Stimulated activated CD8-positive, alpha-beta memory T cell treated with anti-CD3 and anti-CD28 coated beads, Interleukin-15, amount 100 ng/mL, for 24 hours (primary cell): ENCODE measurements at places on chromosomes 2 and 18.

- no peak for DNase-seq
Measured at GRCh38 chr2:232435805-232436204, 20.1 kb upstream of the ALPI start.

- DNase-seq = no peak
Measured at GRCh38 chr2:217959723-217960122, 43.1 kb downstream of the TNS1 start.

- DNase-seq = no peak
Measured at GRCh38 chr18:79485788-79486355, 90.1 kb downstream of the NFATC1 start.

DNA sequence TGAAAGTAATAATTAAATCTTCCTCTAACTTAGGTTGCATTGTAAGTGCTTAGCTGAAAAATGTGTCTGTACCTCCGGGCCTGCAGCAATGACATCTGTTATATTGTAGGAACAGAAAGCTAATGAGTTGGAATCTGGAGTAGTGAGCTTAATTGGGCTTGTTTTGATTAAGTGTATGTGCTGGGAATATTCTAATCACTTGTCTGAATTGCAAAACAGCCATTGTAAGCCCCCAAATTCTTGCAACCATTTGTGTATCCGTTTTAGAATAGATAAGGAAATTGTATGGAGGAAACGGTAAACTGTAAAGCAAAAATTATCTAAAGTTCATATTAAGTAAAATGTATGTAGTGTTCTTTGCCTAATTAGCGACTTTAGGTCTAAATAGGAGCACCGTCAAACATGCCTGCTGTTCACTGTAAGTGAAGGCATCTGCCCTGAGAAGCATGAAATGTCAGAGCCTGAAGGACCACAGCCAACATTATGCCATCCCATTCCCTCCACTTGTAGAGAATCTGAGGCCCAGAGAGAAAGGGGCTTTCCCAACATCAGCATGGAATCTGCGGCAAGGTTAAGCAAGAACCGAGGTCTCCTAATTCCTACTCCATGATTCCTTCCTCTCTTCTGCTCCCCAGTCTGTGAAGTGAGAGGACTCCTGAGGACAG, 466.4 kb downstream of the TDRD15 start:
- DNase-seq = no peak

DNA sequence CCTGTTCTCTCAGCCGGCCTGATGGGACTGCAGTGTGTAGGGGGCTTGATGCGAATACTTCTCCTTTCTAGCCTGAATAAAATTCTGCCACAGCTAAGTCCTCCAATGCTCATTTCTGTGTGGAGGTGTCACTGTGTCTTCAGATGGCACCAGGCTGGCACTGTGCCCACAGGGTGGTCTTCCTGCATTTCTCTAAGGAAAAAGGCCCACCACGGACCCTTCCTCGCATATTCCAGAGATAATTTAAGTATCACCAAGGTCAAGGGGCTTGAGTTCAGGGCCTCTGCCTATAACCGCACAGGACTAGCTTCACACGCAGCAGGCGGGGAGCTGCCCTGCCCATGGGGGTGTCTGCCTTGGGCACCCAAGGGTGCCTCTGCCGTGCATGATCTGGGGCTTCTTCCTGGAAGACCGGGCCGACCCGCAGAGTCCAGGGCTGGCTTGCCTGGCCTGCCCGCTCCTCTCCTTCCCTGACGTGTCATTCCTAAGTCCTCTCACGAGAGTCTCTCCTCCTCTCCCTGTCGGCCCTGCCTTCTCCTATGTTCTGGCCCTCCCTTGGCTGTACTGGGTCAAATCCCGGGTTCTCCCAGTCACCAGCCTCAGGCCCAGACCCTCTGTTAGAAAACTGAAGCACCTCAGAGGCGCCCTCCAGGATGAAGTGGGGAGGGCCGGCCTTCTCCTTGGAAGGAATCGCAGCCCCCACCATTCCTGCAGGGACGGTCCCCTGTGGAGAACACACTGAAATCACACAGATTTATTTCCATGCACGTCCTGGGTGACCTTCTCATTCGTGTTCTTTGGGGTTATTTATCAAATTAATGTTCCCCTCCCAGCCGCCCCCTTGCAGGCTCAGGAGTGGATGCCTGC, 48.9 kb upstream of the PXDN start:
- no peak for DNase-seq
